ENCODE measurements at places on chromosomes 11 and 22. TPM values are rescaled to one million over a fixed set of nuclear protein-coding genes. Genes with fewer than 3 reads are reported as not detected.

The NAALAD2 gene
- not detected for total RNA-seq

The TRIM44 gene
- total RNA-seq: 16.3 TPM

The LARGE1 gene
- 0.15 TPM for total RNA-seq

The SYNGR1 gene
- 47.7 TPM for total RNA-seq

The CSF2RB gene
- 6.0 TPM for total RNA-seq

The RAG2 gene
- not detected for total RNA-seq

The EXPH5 gene
- total RNA-seq: not detected

The BACE1 gene
- total RNA-seq: not detected

Measured in Karpas-422 (cell line).